ENCODE measurements at places on chromosomes 1 and 21. TPM values are rescaled to one million over a fixed set of nuclear protein-coding genes. Genes with fewer than 3 reads are reported as not detected.

ST6GALNAC3 gene
- total RNA-seq, result 0.44 TPM

PTPRU gene
- 12.0 TPM for total RNA-seq

NPHS2 gene
- not detected for total RNA-seq

OR2T29 gene
- not detected for total RNA-seq

RSPH1 gene
- 0.13 TPM for total RNA-seq

Data from aortic smooth muscle cell (primary cell).